RPMI8226 (cell line): ENCODE measurements at places on chromosomes 4 and X.

DNA sequence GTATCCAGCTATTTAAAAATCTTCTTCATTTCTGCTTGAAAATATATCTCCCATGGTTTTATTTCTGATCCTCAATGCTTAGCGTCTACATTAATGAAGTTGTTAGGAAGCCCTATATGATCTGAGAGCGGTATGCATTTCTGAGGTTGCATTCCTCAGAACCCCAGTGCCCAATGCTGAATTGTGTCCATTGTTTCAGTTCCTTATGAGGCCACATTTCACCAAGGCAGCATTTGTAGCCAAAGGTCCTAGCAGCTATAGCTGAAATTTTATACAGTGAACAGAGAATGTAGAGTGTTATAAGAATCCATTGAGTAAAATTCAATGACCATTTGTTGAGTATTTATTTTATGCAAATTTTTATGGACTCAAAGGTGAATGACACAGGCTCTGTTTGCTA is 209.5 kb downstream of the PCDH7 start:
- no peak for DNase-seq

DNA sequence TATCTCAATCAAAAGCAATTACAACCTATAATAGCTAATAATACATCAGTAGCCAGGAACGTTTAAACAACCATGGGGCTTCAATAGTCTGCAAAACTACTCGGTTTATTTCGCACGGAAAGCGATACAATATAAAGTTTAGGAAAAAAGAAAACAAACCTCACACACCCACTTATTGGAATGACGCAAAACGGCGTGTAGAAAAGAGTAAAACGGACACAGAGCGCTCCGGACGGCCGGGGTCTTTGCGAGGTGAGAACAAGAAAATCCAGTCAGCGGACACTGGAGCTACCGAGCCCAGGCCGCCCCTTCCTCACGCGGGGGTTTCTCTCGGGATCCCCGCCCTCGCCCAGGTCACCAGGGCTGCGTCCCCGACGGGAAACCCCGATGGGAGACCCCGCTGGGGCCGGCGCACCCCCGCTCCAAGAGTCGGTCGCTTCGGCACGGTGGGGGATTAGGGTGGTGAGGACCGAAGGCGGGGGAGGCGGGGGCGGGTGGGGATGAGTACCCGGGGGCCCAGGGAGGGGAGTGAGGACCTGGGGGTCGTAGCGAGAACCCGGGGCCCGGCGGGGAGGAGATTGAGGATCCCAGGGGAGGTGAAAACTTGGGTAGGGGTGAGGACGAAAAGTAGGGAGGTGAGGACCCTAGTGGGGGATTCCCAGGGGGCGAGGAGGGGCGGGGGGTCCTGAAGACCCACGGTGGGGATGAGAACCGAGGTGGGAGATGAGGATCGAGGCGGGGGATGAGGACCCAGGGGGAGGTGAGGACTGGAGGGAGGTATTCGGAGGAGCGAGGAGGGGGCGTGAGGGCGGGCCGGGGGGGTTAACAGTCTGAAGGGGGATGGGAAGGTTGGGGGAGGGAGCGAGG is 737 bp downstream of the NELFA start:
- DNase-seq = no peak

GRCh38 chr4:116064331-116064730 is 950.9 kb upstream of the NDST4 start:
- DNase-seq = no peak

DNA sequence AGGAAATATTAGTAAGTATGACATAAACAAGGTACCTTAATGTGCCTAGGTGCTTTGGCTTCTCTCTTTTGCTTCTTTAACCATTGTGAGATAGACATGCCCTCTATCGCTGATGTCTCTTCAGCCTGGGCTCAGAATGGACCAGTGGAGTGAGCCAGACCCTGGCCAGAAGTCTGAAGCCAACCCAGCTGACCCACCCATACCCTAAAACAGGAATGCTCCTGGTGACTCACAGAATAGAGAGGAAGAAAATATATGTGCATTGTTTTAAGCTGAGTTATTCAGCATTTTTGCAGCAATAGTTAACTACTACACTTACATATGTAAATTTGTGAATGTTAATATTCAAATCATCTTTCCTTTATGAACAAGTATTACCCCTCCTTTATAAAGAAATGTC is 167.5 kb upstream of the PCDH10 start:
- DNase-seq = no peak

DNA sequence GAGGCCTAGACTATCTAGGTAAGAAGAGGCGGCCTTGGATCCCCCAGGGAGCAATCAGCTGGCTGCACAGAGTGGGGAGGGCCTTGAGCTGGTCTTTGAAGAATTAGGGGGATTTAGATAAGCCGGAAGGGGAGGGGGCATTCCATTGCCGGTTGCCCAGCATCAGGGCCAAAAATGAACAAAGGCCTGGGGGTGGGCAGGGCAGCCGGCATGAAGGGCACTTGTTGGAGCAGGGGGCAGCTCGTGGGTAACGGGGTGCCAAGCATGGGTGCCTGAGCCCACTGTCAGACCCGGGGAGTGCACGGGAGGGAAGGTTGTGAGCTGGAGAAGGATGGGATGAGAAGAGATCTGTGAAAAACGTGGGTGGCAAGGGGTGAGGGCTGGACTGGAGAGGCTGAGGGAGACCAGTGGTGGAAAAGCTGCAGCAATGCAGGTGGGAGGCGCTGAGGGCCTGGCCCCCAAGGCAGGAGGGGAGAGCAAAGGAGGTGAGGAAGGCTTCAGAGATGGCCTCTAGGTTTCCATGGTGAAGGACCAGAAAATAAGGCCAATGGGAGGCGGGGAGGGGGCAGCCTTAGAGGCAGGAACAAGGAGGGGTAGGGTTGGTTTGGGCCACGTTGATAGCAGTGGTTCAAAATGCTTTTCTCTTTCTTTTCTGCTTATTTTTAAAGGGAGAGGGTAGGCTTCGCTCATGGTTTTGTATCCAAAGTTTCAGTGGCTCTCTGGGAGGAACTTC is 8.6 kb downstream of the KLF3 start:
- no peak for DNase-seq

DNA sequence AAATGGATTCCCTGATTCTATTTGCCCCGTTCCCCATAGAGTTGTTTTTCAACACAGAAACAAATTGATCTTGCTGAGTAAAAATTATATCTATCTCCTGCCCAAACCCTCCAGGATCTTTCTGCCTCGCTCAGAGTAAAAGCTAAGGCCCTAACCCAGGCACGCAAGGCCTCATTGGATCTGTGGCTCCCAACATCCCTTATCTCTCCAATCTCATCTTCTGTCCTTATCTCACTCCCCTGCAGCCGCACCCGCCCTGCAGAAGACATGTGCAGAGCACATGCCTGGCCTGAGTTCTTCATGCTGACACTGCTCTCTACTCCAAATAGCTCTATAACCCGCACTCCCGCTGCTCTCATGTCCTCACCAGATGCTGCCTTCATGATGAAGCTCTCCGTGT is 543.8 kb upstream of the ZFP42 start:
- DNase-seq = no peak

DNA sequence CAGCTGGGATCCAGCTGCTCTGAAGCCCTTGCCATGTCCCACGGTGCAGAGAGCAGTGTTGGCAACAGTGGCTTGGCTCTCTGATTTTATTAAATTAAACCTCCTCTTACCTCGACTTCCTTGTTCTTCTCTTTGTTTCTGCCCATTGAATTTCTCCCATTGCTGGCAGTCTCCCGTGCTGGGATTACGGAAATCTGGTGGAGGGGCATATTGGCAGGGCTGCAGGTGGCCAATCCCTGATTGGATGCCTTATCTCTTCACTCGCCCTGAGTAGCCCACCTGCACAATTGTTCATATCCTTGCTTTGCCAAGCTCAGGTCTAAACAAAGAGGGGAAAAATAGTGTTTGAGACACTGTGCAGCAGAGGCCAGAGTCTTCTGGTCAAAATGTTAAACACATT is 493.9 kb downstream of the TMA16 start:
- DNase-seq = no peak

GRCh38 chrX:45758319-45758718 is 557.6 kb upstream of the DIPK2B start:
- DNase-seq = no peak

GRCh38 chrX:131677655-131678628 is 134.1 kb downstream of the OR13H1 start:
- DNase-seq = peak; percentile 46

- DNase-seq = no peak
These were observed at the start of gene SRPX for GRCh38 chrX:38220415-38221390. Gene SRPX (minus strand): TSS chrX:38220871. CDS start chrX:38220792, 79 bp downstream.

DNA sequence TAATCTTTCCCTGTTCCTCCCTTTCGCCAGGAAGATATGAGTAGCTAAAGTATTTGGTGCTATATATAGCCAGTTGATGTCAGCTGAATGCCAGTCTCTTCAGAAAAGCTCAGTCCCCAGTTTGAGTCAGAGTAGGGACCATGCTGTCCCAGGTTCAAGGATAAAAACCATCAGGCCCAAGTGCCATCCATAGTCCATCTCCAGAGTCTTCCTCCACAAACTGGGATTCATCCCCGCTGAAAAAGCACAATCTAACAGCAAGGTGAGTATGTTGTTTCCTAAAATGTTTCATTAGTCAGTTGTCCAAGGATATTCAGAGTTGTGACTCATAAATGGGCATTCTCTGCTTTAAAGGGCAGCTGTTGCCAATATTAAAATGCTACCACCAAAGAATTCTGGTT is at the start of gene MYOZ2:
Gene MYOZ2, plus strand, starts transcription at position 112 of the 401 bp plus-strand sequence. CDS start 694 bp downstream, outside the sequence.
- no peak for DNase-seq

GRCh38 chr4:72843466-72843865 is 226.1 kb downstream of the COX18 start:
- DNase-seq = no peak

DNA sequence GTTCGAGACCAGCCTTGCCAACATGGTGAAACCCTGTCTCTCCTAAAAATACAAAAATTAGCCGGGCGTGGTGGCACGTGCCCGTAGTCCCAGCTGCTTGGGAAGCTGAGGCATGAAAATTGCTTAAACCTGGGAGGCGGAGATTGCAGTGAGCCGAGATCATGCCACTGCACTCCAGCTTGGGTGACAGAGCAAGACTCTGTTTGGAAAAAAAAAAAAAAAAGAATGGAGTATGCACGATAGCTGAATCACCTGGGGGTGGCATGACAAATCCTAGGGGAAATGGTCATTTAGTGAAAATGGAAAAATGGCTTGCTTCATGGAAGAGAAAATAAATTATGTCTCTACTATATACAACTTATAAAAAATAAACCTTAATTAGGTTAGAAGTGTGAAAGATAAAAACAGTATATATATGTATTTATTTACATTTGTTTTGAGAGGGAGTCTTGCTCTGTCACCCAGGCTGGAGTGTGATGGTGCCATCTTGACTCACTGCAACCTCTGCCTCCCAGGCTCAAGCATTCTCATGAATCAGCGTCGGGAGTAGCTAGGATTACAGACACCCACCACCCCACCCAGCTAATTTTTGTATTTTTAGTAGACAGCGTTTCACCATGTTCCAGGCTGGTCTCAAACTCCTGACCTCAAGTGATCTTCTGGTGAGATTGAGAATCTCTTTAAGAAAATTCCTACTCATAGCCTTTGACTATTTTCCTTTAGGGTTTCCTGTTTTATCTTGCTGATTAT is 19.3 kb upstream of the ING2 start:
- DNase-seq = no peak

GRCh38 chr4:88448889-88449288 is 8.0 kb upstream of the HERC5 start:
- DNase-seq = no peak

DNA sequence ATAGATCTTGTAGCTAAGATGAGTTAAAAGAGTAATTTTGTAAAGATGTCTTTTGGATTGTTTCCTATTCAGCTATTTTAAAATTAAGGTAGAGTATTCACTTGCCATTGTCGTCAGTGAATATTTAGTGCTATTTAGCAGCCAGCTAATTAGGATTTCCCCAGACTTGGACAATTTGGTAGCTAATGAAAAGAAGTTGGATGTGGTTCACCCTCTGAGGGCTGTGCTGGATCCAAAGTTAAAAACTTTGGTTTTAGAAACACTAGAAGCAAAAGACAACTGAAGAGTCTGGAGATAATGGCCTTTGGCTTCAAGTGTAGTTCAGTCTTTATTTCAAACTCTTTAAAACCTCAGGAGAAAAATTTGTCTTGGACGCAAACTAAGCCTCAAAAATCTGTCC is 41.3 kb downstream of the ATG4A start:
- no peak for DNase-seq

- peak; percentile 85 for DNase-seq
These were observed 64.5 kb downstream of the CDS1 start for GRCh38 chr4:84647312-84647884.

DNA sequence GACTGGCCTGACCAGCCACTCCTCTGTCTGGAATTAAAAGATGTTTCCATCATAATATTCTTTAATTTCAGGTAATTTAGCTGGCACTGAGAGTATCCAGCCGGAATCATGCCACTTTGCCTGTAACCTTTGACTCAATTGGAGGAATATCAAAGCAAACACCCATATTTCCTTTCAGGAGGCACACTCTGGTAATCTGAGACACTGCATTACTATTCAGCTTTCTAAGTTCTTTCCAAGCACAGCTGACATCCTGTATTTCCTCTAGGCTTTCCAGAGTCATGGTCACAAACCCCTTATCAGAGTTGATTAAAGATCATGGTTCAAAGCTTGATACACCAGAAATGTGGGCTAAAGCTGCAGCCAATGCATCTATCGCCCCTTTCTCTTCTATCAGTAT is 29.3 kb downstream of the INTS12 start:
- no peak for DNase-seq

DNA sequence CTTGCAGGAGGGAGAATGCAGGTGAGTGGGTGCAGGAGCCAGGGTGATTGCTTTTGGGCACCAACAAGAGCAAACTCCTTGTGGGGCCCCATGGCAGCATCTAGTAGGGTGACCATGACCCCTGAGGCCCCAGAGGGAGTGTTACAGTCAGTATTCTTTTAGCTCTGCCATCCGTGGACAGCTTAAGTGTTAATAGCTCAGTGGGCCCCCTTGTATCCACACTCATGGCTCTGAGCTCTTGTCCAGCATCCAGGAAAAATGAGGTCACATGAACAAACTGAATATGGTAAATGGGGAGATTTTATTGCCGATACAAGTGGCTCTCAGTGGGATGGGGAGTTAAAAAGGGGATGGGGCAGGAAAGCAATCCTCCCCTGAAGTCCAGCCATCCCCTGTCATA is 27.3 kb upstream of the LRCH2 start:
- DNase-seq = no peak

- DNase-seq = no peak
These were observed 63.4 kb upstream of the ENPEP start for GRCh38 chr4:110412354-110413065.

DNA sequence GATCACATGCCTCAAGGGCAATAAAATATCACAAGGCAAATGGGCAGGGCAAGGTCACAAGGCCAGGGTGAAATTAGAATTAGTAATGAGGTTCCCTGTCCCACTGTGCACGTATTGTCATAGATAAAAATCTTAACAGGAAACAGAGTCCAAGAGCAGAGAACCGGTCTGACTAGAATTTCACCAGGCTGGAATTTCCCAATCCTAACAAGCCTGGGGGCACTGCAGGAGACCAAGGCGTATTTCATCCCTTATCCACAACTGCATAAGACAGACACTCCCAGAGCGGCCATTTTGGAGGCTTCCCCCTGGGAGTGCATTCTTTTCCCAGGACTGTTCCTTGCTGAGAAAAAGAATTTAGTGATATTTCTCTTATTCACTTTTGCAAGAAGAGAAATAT is 25.9 kb upstream of the PRDM5 start:
- no peak for DNase-seq
